Iris pigment epithelial cell (primary cell): ENCODE measurements at places on chromosomes 6 and 20.

DNA sequence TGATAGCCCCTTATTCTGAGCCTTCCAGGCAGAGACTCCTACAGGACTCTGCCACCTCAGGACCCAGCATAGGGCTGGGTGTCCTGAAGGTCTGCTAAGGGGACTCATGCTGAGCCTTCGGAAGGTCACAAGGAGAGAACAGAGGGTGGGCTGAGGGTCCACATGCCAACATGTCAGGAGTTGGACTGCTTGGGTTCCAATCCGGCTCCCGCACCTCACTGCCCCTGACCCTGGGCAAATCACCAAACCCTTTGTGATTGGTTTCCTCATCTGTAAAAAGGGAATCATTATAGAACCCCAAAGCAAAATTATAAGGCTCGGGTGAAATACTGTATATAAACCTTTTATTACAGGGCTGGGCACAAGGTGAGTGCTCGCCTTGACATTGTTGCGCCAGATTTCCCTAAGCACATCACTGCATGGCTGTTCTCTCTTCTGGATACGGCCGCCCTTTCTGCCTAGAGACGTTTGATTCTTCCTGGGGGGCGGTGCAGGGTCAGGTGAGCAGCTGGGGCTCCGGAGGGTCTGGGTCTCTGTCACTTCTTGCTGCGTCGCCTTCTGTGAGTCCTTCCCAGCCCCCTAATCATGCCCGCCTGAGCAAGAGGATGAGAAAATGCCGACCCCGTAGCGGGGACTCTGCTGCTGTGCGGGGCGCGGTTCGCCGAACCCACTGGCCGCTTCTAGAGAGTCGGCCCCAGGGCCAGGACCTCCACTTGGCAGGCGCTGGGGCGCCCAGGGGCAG is 90.5 kb upstream of the EPB41L1 start:
- DNase-seq = no peak

DNA sequence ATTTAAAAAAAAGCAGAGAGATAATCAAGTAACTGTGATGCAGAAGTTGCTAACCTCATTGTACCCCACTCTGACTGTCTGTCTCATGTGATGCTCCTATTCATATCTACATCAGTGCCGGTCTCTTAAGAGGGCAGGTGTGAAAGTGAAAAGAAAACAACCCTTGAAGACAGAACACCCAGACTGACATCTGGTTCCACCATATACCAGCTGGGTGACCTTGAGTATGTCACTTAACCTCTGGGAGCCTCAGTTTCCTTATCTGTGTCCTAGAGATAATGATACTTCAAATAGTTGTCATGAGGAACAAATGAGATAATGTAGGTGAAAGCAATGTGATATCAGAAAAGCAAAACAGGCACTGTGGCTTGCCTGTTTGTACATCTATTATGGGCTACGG is 426.8 kb upstream of the SOX4 start:
- DNase-seq = no peak

GRCh38 chr20:57698116-57698866 is 11.5 kb downstream of the PMEPA1 start:
- DNase-seq = peak; percentile 100

DNA sequence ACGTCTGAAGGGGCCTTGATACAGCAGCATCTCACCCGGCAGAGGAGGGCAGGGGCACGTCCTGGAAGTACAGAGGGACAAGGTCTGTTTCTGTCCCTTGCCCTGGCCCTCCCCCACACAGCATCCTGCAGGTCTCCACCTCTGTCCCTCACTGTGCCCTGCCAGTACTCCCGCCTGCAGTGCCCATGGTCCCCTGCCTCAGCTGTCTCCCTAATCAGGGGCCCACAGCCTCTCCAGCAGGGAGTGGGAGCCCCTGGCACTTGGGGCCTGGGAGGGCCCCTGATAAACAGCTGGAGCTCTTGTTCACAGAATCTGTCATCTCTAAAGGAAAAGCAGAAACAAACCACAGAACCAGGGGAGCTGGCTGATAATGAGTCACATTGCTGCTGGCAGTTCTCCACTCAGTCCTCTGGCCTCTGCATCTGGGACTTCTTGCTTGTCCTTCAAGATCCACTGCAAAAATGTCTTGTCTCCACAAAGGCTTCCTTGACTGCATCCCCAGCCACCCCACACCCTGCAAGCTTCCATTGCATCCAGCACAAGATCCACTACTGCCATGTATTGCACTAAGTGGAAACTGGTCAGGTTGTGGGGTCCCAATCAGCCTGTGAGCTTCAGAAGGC is 33.2 kb upstream of the TAF8 start:
- peak; percentile 86 for DNase-seq

DNA sequence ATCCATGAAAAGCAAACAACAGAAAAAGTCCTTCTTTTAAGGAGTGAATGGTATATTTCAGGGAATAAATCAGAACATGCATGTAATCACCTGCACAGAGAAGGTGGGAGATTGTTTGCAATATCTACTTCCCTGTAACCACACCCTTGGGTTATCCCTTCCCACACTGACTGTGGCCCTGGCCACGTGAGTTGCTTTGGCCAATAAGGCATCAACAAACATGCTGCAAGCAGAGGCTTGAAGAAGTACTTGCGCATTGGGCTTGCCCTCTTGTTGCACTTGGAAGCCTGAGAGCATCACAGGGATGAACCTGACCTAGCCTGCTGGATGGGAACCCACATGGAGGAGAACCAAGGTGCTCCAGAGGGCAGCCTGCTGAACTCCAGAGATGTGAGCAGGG is 208.5 kb downstream of the PTPRT start:
- no peak for DNase-seq

DNA sequence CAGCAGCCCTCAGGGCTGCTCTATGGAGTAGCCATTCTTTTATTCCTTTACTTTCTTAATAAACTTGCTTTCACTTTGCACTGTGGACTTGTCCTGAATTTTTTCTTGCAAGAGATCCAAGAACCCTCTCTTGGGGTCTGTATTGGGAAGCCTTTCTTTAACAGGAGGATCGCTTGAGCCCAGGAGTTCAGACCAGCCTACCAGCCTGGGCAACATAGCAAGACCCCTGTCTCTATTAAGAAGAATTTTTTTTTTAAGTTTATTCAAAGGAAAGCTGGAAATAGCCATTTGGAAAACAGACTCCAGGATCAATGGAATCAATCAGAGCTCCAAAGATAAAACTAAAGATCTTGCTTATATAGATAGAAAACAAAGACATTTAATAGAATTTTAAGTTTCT is 29.1 kb downstream of the OR2B2 start:
- no peak for DNase-seq

DNA sequence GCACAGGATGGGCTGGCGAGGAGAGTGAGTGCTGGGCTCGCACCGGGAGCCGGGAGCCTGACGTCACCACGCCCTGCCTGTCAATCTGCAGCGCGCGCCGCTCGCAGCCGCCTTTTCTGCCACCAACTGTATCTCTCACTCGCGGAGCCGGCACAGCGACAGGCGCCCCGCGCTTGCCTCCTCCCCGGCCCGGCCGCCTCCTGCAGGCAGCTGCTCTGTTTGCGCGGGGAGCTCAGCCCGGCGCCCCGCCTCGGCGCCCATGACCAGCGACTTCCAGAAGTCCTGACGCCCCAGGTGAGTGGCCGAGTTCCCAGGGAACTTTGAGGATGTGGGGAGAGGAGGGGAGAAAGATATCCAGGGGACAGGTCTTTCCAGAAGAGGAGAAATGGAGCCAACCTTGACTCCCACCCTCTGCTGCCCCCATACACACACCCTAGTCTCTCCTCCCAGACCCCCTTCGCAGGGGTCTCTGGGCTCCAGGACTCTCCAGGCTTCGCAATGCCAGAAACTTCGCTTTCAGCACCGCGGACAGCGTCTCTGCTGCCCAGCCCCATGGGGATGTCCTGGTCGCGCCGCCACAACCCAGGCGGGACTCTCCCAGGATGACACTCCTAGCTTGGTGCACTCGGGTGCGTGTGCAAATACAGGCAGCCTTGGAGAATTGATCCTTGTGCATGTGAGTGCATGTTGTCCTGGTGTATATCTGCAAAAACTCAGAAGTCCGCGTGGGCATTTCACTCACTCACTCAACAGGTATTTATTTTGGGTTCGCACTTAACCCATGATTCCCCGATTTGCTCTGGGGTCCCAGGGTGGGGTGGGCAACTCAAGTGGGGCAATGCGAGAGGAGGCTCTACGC is at the start of gene GPR6:
Gene GPR6, plus strand, starts transcription at position 138 of the 859 bp plus-strand sequence. CDS start 802 bp downstream, outside the sequence.
- peak; percentile 41 for DNase-seq

DNA sequence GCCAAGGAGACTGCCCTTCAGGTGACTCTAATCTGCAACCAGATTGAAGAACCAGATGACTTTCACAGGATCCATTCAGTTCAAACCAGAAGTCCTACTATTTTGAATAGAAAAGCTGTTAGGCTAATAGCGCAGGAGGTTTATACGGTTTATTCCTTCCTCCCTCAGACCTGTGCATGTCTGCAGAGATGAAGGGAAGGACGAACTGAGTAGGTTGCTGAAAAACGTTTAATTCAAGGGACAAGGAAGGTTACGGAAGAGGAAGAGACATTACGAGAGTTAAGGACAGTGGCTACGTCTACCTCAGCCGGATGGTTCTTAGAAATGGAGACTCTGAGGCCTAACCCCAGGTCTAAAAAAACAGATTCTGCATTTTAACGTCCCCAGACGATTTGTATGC is 978 bp downstream of the AURKA start:
- no peak for DNase-seq

DNA sequence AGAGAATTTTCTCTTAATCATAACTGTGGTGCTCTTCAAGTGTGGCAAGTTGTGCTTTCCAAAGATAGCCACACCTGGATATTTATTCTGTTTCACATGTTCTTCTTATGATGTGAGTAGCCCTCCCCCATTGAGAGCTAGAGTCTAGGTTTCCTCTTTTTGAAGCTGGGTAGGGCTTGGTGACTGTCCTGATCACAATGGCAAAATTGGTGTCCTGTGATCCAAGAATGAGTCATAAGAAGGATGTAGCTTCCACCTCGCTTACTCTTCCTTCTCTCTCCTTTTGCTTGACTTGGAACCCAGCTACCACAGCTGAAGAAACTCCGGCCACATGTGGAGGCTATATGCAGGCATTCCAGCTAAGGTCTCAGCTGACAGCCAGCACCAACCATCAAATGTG is 7.4 kb upstream of the IGF2R start:
- no peak for DNase-seq

GRCh38 chr20:15716256-15716655 is 857.0 kb downstream of the KIF16B start:
- DNase-seq = no peak

DNA sequence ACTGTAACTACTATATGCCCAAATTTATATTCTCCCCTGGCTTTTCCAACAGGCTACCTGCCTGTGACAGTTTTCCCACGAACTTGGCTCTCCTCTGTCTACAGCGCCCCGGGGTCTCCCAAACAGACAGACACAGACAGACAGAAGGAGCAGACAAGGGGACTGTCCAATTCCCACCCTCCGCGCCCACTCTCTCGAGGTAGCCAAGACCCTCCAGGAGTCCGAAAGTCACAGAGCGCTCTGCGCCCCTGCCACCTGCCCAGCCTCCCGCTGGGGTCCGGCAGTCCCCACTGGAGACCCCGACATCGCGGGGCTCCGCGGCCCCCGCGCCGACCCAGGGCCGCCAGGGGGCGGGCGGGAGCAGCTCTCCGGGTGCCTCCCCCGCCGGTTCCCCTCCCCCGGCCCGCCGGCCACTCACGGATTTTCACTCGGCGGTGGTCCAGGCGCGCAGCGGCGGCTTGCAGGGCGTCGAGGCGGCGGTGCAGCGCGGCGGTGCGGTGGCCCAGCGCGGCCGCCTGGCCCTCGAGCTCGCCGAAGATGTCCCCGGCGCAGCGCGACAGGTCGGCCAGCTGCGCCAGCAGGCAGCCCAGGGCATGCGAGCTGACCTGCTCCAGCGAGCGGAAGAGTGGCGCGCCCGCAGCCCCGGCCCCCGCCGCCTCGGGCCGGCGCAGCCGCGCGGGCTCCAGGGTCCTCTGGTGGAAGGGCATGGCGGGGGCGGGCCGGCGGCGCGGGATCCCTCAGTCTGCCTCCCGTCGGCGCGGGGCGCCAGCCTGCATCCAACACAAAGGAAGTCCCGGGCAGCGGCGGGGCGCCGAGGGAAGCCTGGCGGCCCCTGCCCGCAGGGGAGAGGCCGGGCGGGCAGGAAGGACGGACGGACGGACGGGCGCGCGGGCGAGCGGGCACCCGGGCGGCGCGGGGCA is 81.3 kb upstream of the CCDC28A start:
- DNase-seq = peak; percentile 65
